Gastrocnemius medialis (tissue), 4 donors: ENCODE measurements at places on chromosomes 7 and 10. TPM values are rescaled to one million over a fixed set of nuclear protein-coding genes. Genes with fewer than 3 reads are reported as not detected.

GRCh38 chr7:7209412-7210050 lies 27.2 kb downstream of the C1GALT1 start:
- DNase-seq, result no peak

DNA sequence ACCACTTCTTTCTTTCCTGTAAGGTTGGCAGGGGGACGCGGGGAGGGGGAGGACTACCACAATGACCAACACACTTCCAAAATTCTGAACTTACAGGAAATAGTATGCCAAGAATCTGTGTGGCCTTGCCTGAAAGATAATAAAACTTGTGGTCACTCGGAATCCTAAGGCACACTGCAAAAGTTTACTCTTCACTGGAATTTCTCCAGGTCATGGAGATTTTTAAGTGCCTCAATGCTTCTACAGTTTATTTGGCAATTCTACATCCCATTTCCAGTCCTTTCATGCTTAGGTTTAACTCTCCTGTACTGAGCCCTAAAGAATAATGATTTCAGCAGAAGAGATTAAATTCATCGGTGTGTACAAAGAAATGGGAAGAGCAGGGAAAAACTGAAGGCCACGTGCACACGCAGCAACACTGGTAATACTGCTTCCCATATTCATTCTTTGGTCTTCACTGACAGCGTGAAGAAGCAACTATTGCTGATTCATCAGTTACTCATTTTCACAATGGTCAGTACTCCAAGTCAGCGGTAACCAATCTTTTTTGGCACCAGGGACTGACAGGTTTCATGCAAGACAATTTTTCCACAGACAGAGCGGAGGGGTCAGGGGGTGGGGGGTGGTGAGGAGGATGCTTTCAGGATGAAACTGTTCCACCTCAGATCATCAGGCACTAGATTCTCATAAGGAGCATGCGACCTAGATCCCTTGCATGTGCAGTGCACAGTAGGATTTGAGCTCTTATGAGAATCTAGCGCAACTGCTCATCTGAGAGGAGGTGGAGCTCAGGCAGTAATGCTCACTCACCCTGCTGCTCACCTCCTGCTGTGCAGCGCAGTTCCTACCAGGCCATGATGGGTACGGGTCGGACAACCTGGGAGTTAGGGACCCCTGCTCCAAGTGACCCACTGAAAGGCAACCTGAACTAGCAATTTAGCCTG lies 9.8 kb downstream of the LARP4B start:
- DNase-seq, result no peak

- no peak for DNase-seq
Measured at GRCh38 chr7:29865526-29865925, 59.2 kb downstream of the WIPF3 start.

The NEUROD6 gene
- not detected for total RNA-seq

The EMX2 gene
- total RNA-seq, result 1.2 TPM

GRCh38 chr7:106070567-106071254 lies 41.4 kb downstream of the SYPL1 start:
- no peak for DNase-seq

GRCh38 chr10:51014680-51015389 lies 59.5 kb upstream of the PRKG1 start:
- DNase-seq, result no peak

The CARD11 gene
- not detected for total RNA-seq

DNA sequence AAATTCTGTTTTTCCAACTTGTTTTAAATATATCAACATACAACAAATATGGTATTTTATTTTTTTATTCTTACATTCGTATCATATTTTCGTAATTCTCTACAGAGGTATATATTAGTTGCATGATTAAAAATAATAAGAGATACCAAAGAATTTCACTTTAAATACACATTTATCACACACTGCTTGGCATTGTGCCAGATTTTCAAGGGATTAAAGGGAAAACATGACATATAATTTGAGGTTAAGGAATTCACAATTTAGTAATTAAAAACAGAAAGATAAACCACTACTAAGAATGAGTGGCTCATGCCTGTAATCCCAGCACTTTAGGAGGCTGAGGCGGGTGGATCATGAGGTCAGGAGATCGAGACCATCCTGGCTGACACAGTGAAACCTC lies 484.7 kb upstream of the SORCS1 start:
- DNase-seq, result no peak

- no peak for DNase-seq
Measured at GRCh38 chr10:129123428-129123827, 343.6 kb upstream of the MGMT start.
